Lower lobe of right lung (tissue), 2 donors: ENCODE measurements at places on chromosomes 13 and 19. TPM values are rescaled to one million over a fixed set of nuclear protein-coding genes. Genes with fewer than 3 reads are reported as not detected.
A peak's percentile ranks its signal among the peaks of the same experiment; 100 is the strongest.

- H3K27ac ChIP-seq: no peak overlapping the region
- H3K4me3 ChIP-seq: no peak overlapping the region
- H3K27me3 ChIP-seq: no peaks in the 10 kb centered on the region
- no peaks in the 10 kb centered on the region for H3K36me3 ChIP-seq
- DNase-seq: no peak
Measured at GRCh38 chr19:48310227-48310626, 15.1 kb upstream of the EMP3 start.

- no peak overlapping the region for H3K27ac ChIP-seq
- H3K27me3 ChIP-seq: no peaks in the 10 kb centered on the region
- no peaks in the 10 kb centered on the region for H3K36me3 ChIP-seq
- no peak overlapping the region for H3K4me3 ChIP-seq
Measured at GRCh38 chr19:37725181-37725580, 5.6 kb upstream of the ZNF607 start.

DNA sequence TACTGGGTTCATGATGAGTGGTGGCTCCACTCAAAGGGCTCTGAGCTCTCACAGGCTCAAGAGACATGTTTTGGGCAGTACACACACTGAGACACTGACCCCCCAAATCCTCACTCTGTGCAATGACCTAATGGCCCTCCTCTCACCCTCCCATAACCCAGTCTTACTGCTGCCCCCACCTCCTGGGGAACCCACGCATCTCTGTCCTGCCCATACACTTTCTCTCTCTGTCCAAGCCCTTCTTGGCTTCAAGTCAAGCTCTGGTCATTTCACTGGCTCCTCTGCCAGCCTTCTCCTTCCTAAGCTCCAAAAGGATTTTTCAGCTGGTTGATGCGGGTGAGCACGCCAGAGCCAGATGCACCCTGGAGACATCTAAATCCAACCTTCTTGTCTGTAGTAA is 187.9 kb upstream of the TSHZ3 start:
- H3K27ac ChIP-seq: no peak overlapping the region
- H3K36me3 ChIP-seq: no peaks in the 10 kb centered on the region
- no peaks in the 10 kb centered on the region for H3K4me1 ChIP-seq
- no peak for DNase-seq
- H3K4me3 ChIP-seq: no peak overlapping the region
- H3K27me3 ChIP-seq: no peaks in the 10 kb centered on the region

DNA sequence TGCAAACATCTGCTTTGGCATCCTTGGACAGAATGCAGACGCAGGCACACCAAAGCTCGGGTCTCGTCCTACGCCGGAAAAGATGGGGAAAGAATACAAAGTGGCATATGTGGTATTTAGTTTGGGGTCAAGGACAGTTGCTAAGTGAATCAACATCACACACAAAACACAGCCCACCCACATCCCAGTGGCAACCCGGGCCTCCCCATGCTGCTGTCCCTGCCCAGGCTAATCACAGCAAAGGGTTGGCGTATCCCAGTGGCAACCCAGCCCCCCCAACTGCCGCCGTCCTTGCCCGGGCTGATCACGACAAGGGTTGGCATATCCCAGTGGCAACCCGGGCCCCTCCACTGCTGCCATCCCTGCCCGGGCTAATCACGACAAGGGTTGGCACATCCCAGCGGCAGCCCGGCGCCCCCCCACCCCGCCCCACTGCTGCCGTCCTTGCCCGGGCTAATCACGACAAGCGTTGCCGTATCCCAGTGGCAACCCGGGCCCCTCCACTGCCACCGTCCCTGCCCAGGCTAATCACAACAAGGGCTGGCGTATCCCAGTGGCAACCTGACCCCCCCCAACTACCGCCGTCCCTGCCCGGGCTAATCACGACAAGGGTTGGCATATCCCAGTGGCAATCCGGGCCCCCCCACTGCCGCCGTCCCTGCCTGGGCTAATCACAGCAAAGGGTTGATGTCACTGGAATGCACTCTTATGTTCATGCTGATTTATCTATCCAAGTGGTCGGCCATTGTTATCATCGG is 167.8 kb upstream of the SOX1 start:
- no peaks in the 10 kb centered on the region for H3K36me3 ChIP-seq
- no peaks in the 10 kb centered on the region for H3K4me1 ChIP-seq
- peaks cover 18% of the 10 kb centered on the region for H3K27me3 ChIP-seq
- no peak overlapping the region for H3K4me3 ChIP-seq

Gene PCDH9
- 8.9 TPM for total RNA-seq

Gene PTGER1
- 0.62 TPM for total RNA-seq

- no peak overlapping the region for H3K27ac ChIP-seq
- no peaks in the 10 kb centered on the region for H3K36me3 ChIP-seq
- no peaks in the 10 kb centered on the region for H3K27me3 ChIP-seq
- no peak overlapping the region for H3K4me3 ChIP-seq
- DNase-seq: no peak
- H3K4me1 ChIP-seq: no peaks in the 10 kb centered on the region
Measured at GRCh38 chr13:72295153-72295552, 428.1 kb upstream of the DACH1 start.

DNA sequence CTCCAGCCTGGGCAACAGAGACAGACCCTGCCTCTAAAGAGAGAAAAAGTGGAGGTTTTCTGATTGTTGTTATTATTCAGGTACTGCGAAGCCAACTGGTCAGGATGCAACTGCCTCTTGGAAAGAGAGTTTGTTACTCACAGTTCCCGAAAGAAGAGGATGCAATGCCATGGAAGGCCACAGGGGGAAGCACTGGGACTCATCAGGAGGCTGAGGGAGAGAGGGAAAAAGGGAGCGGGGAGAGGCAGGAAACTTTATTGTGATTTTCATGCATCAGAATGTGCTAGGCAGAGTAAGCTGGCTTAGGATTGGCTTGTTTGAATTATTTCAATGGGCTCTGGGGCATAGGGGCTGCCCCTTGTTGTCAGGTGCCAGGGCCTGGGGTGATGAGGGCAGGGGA is 27.6 kb downstream of the MYO9B start:
- no peak for DNase-seq
- H3K27ac ChIP-seq: no peak overlapping the region
- H3K4me3 ChIP-seq: no peak overlapping the region

- H3K4me3 ChIP-seq: no peak overlapping the region
- no peaks in the 10 kb centered on the region for H3K36me3 ChIP-seq
- no peaks in the 10 kb centered on the region for H3K27me3 ChIP-seq
- H3K4me1 ChIP-seq: peaks cover 6% of the 10 kb centered on the region
- no peak overlapping the region for H3K27ac ChIP-seq
- no peak for DNase-seq
Measured at GRCh38 chr13:42876887-42877545, 95.6 kb downstream of the FAM216B start.

DNA sequence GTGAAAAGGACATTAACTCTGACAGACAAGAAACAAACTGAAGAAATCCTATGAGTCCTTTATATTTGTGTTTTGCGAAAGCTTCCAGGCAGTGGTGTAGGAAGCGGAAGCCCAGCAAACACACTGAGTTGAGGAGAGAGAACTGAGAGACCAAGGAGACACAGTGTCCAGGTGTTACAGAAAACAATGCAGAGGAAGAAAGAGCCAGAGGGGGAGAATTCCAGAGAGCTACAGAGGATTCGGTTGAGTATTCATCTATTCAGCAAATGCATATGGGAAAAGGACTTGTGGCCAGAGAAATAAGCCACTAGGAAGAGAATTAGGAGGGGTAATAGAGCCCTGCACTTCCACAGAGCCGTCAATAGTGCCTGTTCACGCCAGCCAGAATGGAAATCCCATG is 183.5 kb downstream of the LIG4 start:
- no peak overlapping the region for H3K27ac ChIP-seq
- no peaks in the 10 kb centered on the region for H3K4me1 ChIP-seq
- no peak for DNase-seq
- H3K27me3 ChIP-seq: no peaks in the 10 kb centered on the region
- H3K36me3 ChIP-seq: no peaks in the 10 kb centered on the region

Gene KCNRG
- 2.7 TPM for total RNA-seq

- H3K36me3 ChIP-seq: no peaks in the 10 kb centered on the region
- no peak overlapping the region for H3K4me3 ChIP-seq
- no peak overlapping the region for H3K27ac ChIP-seq
- no peaks in the 10 kb centered on the region for H3K4me1 ChIP-seq
Measured at GRCh38 chr13:100506600-100507422, 81.8 kb downstream of the GGACT start.

DNA sequence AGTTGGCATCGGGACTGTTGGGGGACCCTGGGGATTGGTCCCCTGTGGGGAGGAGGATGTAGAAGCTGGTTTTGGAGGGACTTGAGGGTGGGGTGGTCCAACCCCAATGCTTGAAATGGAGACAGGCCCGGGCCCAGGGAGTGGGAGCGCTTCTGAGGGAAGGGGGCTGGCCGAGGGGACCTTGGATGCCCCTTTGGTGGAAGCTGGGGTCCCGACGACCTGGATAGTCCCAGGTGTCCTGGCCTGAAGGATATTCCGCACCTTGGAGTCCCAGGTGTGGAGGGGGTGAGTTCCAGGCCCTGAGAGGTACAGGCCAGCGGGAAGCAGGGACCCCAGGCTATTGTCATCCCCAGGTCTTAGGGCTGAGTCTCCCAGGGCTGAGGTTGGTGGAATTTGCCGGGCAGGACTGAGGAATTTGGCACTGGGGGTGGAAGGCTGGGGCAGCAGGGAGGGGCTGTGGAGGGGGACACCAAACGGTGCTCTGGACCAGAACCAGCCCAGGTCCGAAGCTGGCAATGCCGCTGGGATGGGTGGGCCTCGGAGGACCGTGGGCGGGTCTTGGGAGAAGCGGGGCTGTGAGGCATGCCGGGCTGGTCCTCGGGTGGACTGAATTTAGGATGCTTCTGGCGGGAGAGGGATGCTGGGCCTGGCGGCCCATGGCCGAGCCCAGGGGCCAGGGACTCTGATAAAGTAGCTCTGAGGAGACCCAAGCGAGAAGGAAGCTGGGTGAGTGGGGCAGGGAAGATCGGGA is 1.8 kb downstream of the HDGFL2 start:
- H3K27ac ChIP-seq: no peak overlapping the region
- H3K36me3 ChIP-seq: peaks cover 34% of the 10 kb centered on the region
- H3K27me3 ChIP-seq: no peaks in the 10 kb centered on the region
- peaks cover 16% of the 10 kb centered on the region for H3K4me1 ChIP-seq
- no peak overlapping the region for H3K4me3 ChIP-seq

Gene HPN
- 28.1 TPM for total RNA-seq

GRCh38 chr19:15290166-15290565 is 42.2 kb downstream of the BRD4 start:
- no peaks in the 10 kb centered on the region for H3K36me3 ChIP-seq
- no peak overlapping the region for H3K27ac ChIP-seq
- H3K4me3 ChIP-seq: no peak overlapping the region
- H3K27me3 ChIP-seq: no peaks in the 10 kb centered on the region
- no peak for DNase-seq

Gene HRC
- 1.8 TPM for total RNA-seq

Gene PRODH2
- total RNA-seq: not detected

DNA sequence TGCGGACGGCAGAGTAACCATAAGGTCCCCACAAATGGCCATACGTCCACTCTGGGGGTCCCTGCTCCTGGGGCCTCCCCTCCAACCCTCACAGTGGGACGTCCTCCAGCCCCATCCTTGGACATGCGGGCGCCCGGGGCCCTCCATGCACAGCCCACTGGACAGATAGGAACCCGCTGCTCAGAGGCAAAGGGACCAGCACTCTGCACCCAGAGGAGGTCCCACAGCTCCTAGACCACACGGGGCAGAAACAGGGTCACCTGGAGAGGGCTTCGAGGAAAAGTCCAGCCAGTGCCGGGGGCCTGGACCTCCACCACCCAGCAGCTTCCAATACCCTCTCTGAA is 11.1 kb downstream of the REXO1 start:
- H3K27ac ChIP-seq: no peak overlapping the region
- H3K27me3 ChIP-seq: no peaks in the 10 kb centered on the region
- peaks cover 15% of the 10 kb centered on the region for H3K36me3 ChIP-seq
- H3K4me1 ChIP-seq: peaks cover 62% of the 10 kb centered on the region
- H3K4me3 ChIP-seq: no peak overlapping the region

Gene PAF1
- 33.7 TPM for total RNA-seq

DNA sequence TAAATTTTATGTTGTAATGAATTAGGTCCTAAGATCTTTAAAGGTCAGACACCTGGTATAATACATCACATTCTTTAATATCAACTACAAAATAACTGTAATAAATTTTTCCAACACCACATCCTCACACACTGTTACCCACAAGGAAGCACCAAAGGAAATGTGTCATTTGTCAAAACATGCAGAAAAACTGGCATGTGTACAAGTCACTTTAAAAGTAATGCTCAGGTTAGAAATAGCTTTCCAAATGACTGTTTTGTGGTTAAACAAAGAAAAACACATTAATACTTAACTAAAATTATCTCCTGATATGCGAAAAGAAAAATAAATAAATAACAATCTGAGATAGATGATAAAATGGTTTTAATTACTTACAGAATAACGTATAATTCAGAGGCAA is 74.7 kb downstream of the MZT1 start:
- no peak overlapping the region for H3K27ac ChIP-seq
- DNase-seq: no peak
- H3K36me3 ChIP-seq: no peaks in the 10 kb centered on the region

DNA sequence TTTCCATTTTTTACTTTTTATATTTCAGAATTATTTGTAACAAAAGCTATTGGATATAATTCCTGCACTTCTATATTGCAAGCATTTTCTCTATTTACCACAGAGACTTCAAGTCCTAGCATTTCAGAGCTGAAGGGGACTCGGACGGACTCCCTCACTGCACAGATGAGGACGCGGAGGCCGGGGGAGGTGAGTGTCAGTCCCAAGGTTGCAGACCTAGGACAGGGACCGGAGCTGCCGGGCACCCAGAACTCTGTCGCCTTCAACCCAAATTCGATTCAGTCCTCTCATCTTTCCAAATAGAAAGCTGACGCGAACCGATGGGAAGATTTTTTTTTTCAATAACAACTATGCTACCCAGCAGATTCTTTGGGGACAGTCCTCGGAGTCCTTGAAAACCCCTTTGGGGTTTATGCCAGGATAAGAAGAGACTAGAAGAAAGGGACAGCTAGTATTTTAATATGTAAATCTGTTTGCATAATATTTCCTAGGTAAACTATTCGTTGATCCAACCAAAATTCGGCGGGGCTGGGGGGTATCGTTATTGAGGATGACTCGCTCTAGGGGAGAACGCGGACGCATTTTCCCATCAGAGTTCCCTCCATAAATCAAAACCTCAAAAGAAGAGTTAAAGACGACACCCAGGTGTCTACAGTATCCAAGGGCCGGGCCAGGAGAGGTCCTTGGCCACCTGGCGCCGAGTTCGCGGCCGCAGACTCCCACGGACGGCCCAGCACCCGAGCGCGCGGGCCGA is 803 bp downstream of the FLT3 start:
- DNase-seq: no peak
- peaks cover 14% of the 10 kb centered on the region for H3K4me1 ChIP-seq
- H3K4me3 ChIP-seq: peak overlapping the region; percentile 50
- H3K27ac ChIP-seq: no peak overlapping the region
- no peaks in the 10 kb centered on the region for H3K36me3 ChIP-seq

DNA sequence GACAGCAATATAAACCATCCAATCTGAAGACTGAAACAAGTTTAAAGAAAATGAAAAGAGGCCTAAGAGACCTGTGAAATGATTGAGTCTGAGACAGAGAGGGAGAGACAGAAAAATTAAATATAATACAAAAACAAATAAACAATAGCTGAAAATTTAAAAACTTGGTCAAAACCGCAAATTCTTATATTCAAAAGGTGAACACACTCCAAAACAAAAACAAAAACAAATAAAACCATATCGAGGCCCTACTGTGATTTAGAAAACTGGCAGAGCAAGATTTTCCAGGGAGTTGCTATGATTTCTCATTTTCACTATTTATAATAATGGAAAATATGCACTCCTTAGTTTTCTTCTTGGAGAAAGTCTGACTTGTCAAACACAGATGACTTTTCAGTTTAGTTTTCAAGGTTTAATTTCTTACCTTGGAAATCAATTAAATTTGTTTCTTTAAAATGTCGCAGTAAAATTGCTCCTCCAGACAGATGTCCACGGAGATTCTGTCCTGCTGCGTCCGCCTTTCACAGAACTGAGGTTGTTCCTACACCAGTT is 1420.3 kb downstream of the UQCRFS1 start:
- peak overlapping the region; percentile 90 for H3K27ac ChIP-seq
- no peaks in the 10 kb centered on the region for H3K27me3 ChIP-seq
- DNase-seq: no peak
- peak overlapping the region; percentile 76 for H3K4me3 ChIP-seq
- peaks cover 23% of the 10 kb centered on the region for H3K4me1 ChIP-seq
